Naive thymus-derived CD4-positive, alpha-beta T cell (primary cell): ENCODE measurements at places on chromosomes 7 and 10. TPM values are rescaled to one million over a fixed set of nuclear protein-coding genes. Genes with fewer than 3 reads are reported as not detected.

Gene DPYSL4
- 0.35 TPM for polyA plus RNA-seq

- no peak for DNase-seq
These were observed 243.0 kb upstream of the GRB10 start for GRCh38 chr7:51025668-51026067.

DNA sequence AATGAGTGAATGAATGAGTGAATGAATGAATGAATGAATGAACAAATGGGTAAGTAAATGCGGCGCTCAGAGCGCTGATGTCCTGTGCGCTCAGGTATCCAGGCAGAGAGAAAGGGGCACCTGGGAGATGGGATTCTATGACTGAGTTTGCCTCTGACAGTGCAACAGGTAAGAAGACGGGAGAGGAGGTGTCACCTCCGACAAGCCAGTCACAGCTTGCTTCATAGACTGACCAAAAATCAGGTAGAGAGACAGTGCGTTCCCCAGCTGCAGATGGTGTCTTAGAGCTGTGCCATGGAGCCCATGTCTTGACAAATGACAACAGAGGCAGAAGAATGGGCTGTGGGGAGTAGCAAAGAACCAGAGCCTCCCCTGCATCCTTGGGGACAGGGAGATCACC is 327.3 kb downstream of the FGFR2 start:
- DNase-seq: no peak

DNA sequence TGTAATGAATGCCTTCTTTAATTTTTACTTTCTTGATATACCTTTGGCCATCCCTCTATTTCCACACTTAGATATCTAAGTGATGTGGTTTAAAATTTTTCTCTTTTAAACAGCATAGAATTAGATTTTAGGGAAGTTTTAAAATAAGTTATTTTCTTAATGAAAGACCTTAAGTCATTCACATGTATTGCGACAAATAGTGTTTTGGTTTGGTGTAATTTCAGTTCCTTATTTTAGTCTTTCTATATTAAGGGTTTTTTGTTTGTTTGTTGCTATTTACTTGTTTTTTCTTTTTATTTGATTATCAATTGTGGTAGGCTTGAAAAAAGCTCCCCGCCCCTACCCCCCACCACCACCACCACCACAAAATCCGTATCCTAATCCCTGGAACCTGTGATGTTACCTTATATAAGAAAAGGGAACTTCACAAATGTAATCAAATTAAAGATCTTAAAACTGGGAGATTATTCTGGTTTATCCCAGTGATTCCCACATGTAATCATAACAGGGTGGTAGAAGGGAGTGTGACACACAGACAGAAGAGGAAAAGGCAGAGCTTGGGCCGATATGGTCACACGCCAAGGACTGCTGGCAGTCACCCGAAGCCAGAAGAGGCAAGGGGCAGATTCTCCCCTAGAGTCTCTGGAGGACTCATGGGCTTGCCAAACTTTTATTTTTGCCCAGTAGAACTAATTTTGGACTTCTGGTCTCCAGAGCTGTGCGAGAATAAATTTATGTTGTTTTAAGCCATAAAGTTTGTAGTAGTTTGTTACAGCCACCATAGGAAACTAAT is 149.7 kb downstream of the NPSR1 start:
- no peak for DNase-seq

GRCh38 chr7:77239471-77239870 is 39.9 kb upstream of the FGL2 start:
- no peak for DNase-seq

Gene MINDY3
- polyA plus RNA-seq: 3.6 TPM

GRCh38 chr10:117472872-117473271 is 69.7 kb upstream of the EMX2 start:
- no peak for DNase-seq

- DNase-seq: no peak
These were observed 36.3 kb upstream of the PDK4 start for GRCh38 chr7:95632609-95633008.

DNA sequence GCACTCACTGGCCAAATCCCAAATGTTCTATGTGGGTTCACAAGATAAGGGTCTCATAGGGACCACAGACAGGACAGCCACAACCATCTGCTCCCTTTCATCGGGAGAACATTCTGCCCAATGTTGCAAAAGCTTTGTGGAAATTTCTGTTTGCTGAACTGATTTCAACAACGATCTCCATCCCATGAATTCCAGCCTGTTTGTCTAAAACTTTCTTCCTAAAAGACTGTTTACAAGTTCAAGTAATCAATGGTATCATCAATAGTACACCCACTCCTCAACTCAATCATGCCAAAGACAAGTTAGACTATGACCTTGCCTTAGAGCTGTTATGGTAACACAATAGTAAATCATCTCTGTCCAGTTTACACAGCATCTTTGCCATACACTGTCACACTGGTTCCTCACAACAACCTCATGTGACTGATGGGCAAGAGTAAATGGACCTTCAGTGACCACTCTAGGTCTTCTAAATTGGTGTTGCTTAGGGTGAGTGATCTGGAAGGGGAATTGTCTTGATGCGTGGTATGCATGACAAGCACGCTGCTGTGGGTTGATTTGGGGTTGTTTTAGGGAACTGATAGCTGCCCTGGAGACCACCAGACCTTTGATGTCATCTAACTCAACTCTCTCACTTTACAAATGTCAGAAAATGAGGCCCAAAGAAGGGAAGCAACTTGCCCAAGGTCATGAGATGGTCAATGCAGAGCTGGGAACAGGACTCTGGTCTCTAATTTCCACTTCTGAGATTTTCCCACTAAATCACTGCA is 95.1 kb downstream of the PPP1R3C start:
- DNase-seq: no peak

Gene NME8
- polyA plus RNA-seq: not detected

- no peak for DNase-seq
These were observed 70.3 kb upstream of the RSU1 start for GRCh38 chr10:16887565-16887964.

Gene UCN3
- polyA plus RNA-seq: not detected

Gene OR2A7
- polyA plus RNA-seq: 0.31 TPM

DNA sequence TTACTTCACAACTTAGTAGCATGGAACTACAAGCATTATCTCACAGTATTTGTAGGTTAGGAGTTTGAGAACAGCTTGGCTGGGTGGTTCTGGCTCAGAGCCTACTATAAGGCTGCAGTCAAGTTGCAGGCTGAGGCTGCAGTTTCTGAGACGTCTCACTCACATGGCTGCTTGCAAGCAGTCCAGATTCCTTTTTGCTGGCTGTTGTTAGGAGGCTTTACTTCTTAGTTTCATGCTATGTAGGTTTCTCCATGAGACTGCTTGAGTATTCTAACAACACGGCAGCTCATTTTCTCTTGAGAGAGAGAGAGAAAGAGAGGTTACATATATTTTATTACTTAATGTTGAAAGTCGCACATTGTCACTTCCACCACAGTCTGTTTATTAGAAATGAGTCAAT is 1073.9 kb downstream of the NXPH1 start:
- no peak for DNase-seq

Gene ARHGAP22
- not detected for polyA plus RNA-seq

Gene C7orf57
- 0.13 TPM for polyA plus RNA-seq

- no peak for DNase-seq
These were observed 40.2 kb downstream of the FAS start for GRCh38 chr10:89030791-89031190.

DNA sequence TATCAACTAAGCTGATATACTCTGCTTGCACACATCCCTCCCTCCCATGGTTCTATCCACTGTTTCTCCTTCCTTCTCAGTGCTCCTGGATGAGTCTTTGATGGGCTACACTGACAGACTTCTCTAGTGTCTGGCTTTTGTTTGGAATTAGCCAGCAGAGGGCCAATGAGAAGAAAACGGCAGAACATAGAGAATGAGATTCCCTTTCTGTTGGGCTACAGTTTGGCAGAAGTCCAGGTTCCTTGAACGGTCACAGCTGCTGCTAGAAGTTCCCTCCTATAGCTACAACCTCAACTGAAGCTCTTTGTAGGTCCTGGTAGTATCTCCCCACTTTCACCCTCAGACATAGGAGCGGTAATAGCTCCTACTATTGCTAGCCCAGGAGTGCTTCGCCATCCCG is 251.1 kb upstream of the LRRN3 start:
- DNase-seq: no peak

- no peak for DNase-seq
These were observed 30.4 kb upstream of the TARP start for GRCh38 chr7:38303866-38304265.

- DNase-seq: no peak
These were observed 145.2 kb upstream of the KLF14 start for GRCh38 chr7:130879191-130879590.

GRCh38 chr10:78802431-78802830 is 266.3 kb upstream of the ZMIZ1 start:
- DNase-seq: no peak

DNA sequence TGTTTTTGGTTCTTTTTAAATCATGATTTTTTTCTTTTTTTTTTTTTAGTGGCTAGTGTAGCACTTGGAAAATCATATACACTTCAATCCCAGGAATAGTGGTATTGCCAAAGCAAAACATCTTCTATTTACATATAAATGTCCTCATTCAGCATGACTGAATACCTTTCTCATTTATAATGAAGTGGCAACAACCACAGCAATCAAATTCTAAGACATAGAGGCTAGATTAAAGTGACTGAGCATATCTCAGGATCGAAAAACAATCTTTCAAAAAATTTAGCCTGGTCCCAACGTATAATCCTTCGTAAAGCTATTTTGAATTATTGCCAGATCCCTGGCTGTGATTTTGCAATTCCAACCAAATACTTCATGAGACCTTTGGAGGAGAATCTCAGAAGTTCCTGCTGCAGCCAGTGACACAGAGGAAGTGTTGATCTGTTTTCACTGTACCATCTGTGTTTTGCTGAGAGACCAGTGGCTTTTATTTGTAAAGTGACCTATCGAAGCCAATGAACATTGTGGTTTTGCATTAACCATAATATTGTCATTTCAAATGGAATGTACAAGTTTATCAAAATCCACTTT is 29.8 kb upstream of the SP8 start:
- no peak for DNase-seq

GRCh38 chr7:129764247-129765084 is 152.9 kb downstream of the NRF1 start:
- DNase-seq: no peak

GRCh38 chr10:130167193-130167592 is 31.0 kb downstream of the GLRX3 start:
- no peak for DNase-seq

DNA sequence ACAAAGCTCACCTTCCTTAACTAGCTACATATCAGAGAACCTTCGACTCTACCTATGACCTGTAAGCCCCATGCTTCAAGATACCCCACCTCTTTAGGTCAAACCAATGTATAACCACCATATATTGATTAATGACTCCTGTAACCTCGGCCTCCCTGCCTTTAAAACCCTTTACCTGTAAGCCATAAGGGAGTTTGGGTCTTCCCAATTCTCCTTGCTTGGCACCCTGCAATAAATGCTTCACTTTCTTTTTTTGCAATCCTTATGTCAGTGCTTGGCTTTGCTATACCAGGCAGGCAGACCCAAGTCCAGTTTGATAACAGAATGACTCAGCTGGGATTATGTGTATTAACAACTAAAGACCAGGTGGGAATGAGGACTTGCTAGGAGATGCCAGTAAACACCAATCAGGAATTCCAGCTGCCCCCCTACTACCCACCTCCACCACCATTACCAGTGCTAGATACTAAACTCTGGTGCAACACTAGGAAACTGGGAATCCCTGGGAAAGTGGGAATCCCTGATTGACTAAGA is 22.0 kb upstream of the SLC35G1 start:
- DNase-seq: no peak
